ENCODE measurements at places on chromosomes 5 and 9.

- no peak for DNase-seq
Observed at GRCh38 chr5:137172258-137172657, 326.9 kb downstream of the SPOCK1 start.

- no peak for DNase-seq
Observed at GRCh38 chr9:94936419-94936818, 209.9 kb downstream of the AOPEP start.

DNA sequence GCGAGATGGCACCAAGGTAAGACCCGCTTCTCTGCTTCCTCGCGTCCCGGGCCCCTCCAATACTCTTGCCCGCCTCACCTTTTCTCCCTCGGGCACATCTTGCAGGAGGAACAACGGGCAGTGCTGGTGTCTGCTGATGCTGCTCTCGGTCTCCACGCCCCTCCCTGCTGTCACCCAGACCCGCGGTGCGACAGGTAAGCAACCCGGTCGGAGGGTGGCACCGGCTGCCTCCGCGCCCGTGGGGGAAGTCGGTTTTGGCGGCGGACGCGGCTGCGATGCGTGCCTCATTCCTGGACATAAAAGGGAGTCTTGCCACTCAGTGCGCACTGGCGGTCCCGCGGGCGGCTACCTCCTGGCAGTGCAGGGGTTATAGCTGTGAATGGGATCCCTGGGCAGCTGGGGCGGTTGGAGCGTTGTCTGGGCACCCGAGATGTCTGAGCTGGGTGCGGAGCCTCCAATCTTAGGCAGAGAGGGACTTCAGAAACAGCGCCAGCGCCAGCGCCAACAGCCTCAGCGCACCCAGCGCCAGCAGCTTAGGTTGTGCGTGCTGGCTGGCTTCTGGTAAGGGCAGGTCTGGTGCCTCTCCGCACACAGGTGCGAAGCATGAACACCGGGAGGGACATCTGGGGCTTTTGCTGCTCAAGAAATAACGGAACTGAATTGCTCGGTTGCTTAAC is 488 bp downstream of the COL15A1 start:
- no peak for DNase-seq

GRCh38 chr5:144671066-144671465 is 500.4 kb downstream of the KCTD16 start:
- DNase-seq, result no peak

DNA sequence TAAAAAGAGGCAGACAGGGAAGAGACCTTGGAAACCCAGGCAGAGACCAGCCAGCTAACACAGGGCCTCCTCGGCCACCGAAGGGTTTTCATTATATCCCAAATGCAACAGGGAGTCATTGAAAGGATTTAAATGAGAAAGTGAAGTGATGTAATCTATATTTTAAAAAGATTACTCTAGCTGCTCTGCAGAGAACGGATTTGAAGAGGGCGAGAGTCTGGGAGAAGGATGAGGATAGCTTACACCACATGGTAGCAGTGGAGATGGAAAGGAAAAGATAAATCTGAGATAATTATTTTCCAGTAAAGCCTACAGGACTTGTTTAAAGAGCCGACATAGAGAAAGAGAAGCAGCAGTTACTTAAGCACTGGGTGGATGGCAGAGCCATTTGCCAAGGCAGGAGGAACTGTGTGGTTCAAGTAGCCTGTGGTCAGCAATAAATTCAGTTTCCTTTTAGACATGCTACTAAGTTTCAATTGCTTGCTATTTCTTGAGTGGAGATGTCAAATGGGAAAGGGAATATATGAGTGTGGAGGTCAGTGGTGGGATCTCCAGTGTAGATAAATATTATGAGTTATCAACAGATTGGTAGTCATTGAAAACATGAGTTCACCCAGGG is 9.3 kb downstream of the FBN2 start:
- DNase-seq, result no peak

GRCh38 chr5:130110328-130110727 is 206.1 kb downstream of the CHSY3 start:
- no peak for DNase-seq

GRCh38 chr5:43573058-43573457 is 16.2 kb upstream of the PAIP1 start:
- no peak for DNase-seq

DNA sequence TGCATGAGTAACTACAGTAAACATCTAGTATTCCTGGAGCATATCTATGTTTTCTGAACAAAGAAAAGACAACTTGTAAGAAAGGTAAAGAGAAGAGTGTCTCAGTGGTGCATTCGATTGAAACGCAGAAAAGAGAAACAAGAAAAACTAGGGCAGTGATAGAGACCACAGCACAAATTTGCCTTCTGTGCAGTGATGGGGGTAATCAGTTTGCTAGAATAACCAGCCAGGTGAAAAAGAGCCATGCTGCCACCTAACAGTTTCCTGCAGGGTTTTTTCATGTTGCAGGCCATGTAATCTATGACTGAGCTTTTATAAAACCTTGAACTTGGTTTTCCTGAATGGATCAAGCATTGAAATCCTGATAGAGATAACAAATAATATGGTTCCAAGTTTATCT is 198.4 kb upstream of the MEF2C start:
- DNase-seq, result no peak

- DNase-seq, result no peak
Observed at GRCh38 chr5:113212244-113212920, 222.4 kb downstream of the TSSK1B start.

- DNase-seq, result no peak
Observed at GRCh38 chr5:107578051-107578635, 92.6 kb downstream of the EFNA5 start.

DNA sequence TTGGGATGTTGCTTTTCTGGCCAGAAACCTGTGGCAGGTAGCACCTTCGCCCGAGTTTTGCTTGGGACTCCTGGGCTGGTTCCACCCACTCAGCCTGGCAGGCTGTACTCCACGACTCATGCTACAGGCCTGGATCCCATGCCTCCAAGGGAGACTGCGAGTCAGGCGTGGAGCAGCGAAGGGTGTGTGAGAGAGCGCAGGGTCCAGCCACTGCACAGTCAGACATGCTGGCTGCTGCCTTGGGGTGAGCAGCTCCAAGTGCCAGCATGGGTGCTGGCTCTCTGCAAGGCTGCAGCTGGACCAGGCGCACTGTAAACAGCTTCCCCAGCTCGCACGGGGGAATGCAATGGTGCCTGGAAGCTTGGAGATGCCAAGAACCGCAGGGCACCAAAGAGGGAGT is 249.6 kb upstream of the EDIL3 start:
- no peak for DNase-seq

DNA sequence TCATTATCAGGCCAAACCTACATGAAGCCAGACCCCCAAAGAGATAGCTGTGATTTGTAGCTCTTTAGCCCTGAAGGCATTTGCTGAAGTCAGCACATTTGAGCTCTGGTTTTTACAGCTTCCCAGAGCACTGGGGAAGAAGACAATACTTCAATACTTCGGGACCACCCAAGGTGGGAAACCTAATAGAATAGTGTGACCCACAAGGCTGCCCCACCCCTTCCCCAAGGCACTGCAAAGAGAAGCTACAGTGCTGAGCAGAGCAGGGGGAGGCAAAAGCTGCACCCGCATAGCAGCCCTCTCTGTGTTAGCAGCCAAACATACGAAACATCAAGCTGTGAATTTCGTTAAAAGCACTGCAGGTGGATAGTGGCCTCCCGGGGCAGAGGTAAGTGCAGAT is 87.3 kb downstream of the HSD17B3 start:
- no peak for DNase-seq

DNA sequence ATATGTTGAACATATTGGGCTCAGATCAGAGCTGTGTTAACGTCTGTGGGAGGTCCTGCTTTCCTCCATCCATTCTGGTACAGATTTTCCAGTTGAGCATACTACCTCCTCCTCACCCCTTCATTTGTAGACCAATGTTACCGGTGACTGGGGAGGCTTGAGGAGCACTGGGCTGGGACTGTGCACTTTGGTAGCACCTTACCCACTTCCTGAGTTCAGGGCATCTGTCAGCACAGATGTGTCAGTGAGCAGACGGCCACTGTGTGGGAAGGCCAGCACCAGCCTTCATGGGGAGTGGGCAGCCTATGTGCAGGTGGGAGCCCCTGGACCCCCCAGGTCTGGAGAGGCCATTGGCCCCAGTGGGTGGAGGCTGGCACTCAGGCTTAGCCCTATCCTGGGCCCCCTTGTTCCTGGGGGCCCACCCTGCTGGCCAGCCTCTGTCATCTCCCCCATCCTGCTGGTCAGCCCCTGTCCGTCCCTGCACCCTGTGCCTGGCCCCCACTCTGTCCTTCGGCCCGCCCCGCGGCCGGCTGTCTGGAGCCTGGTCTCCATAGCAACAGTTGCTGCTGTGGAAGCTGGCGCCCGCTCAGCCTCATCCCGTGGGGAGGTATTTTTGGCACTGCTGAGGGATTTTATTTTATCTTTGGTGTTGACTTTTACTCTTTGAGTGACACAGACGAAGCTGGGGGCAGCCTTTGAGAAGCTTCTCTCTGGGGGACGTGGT is 21.3 kb downstream of the WNK2 start:
- no peak for DNase-seq

DNA sequence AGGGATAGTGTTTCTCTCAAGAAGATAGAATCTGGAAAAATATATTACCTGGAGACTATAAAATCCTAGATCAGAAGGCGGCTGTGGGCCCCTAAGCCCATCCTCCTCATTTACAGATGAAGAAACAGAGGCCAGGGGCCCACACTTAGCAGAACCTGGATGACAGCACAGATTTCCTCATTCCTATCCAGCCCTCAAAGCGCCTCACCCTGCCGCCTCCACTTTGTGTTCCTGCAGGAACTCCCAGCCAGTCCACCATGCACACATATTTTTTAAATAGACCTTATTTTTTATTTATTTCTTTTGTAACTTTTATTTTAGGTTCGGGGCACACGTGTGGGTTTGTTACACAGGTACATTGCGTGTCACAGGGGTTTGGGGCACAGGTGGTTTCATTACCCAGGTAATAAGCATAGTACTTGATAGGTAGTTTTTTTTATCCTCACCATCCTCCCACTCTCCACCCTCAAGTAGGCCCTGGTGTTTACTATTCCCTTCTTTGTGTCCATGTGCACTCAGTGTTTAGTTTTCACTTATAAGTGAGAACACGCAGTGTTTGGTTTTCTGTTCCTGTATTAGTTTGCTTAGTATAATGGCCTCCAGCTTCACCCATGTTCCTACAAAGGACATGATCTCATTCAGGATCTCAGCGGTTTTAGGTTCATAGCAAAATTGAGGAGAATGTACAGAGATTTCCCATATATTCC is 85.5 kb upstream of the MAP1B start:
- no peak for DNase-seq

DNA sequence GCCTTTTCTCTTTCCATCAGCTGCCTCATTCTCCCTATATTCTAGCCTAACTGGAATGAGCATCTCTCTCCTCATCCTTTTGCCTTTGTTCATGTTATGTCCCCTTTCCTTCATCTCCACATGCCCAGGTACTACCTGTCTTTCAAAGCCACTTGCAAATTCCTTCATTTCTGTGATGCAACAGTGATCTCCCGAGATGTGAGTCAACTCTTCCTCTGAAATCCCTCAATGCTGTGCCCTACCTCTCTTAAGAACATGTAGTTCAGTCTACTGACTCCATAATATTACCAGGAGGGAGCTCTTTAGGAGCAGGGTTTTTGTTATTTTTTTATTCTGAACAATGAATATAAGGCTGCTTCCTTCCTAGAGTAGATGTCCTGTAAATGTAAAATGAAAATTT is 91.6 kb downstream of the ZNF462 start:
- DNase-seq, result no peak

DNA sequence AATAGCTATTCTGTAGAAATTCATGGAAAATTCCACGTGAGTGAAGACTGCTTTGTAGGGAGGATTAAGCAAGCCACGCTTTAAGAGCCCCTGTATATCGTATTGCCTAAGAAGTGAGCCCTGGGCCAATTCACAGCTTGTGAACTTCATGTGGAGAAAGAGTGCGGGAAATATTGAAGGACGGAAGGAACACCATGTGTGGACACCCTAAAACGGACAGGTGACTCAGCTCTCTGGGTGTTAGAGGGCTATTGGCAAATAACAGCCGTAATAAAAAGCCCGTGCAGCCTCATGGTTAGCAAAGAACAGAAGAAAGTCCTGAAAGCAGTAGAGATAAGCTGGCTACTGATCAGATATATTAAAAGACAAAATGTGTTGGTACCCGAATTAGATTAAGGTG is 26.4 kb downstream of the ZNF366 start:
- no peak for DNase-seq

DNA sequence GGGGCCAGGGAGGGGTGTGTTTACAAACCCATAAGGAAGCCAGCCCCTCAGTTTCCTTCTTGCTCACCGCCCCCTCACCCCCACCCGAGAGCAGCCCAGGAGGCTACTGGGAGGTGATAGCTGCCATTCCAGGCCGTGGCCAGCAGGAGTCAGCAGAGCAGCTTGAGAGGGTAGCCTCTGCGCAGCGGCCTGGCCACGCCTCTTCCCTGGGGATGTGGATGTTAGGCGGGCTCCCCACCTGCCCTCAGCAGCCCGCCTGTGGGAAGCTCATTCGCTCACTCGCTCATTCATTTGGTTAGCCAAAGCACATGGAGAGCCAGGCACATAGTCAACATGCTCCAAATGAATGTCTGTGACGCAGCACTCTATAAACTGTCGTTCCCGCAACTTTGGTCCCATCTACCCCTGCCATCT is 6.1 kb upstream of the DPM2 start:
- no peak for DNase-seq

- DNase-seq, result no peak
Observed at GRCh38 chr5:59732301-59732700, 161.2 kb downstream of the PDE4D start.

- no peak for DNase-seq
Observed at GRCh38 chr9:75101004-75101588, 12.8 kb downstream of the OSTF1 start.

GRCh38 chr9:71620746-71621145 is 147.6 kb downstream of the CEMIP2 start:
- DNase-seq, result no peak

- peak; percentile 98 for DNase-seq
Observed at GRCh38 chr9:95462249-95463147, 54.3 kb downstream of the PTCH1 start.

DNA sequence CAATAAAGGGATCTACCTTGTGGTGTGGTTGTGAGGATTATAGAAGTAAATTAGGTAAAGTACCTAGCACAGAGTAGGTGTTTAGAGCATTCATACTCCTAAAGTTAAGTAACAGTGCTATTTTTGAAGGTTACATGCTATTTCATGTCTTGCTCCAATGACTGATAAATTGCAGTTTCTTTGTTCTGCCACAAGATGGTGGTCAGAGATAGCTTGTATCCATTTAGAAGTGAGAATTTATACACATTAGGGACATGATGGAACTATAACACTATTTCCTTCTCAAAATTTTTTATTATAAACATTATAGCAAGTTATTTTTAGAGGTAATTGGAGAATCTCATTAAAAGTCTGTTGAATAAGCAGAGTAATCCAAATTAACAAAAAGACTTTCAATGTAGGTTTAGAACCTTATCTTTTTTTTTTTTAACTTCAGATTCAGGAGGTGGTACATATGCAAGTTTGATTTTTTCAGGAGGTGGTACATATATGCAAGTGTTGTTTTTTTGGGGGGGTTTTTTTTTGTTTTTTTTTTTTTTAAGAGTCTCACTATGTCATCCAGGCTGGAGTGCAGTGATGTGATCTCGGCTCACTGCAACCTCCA is 17.1 kb downstream of the MTREX start:
- no peak for DNase-seq

Measured in CMK (cell line).